ENCODE measurements at places on chromosomes 2 and 18.

DNA sequence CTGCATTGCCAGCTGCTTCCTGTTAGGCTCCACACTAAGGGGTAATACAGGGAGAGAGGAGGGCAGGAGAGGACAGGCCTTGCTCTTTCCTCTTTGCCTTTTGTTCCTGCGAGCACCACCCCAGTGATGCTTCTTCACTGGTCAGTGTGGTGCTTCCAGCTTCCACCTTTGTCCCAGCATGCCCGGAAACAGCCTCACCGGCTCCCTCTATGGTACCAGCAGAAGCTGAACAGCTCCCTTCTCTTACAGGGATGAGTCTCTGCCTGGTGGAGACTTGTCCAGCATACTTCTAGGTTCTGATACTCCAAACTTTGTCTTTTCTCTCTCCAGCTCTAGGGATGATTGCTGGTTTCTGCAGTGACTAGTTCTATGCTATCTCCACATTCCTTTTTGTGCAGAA, 413.3 kb downstream of the TSN start:
- peak; percentile 11 for DNase-seq

GRCh38 chr18:56935434-56936040, 211.3 kb upstream of the BOD1L2 start:
- no peak for DNase-seq

DNA sequence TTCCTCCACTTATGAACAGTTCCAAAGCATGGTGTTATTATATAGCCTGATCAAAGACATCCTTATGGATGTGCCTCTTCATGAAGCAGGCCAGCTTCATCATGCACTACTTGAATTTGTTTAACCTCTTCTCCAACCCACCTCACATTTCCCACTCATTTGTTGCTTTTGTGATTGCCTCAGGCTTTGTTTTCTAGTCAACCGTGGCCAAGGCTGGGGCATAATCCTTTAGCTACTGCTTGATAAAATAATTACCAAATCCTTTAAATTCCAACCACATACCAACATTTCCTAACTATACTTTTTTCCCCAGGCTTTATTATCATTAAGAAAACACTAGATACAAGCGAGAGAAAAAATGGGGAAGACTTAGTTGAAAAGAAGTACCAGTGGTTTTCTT, 39.6 kb upstream of the SCN1A start:
- peak; percentile 61 for DNase-seq

DNA sequence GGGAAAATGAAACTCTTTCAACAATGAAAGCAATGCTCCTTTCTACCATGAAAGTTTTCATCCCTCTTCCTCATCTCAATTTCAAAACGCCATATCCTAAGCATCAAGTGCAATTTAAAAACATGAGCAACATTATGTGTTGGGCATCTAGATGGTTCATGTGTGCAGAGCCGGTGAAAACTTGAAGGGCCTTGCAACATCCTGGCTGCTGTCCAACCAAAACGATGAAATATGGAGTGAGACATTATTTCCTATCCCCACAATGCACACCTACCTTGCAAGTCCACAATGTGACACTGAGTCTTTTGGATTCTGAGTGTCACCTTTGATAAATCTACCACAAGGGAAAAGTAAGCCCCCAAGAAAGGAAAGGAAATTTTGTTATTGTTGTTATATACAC, 110.0 kb downstream of the NCKAP5 start:
- peak; percentile 38 for DNase-seq
